ENCODE measurements at places on chromosomes 16 and 17.
A peak's percentile ranks its signal among the peaks of the same experiment; 100 is the strongest.

- DNase-seq, result no peak
These were observed 1.1 kb downstream of the ARL4D start for GRCh38 chr17:43399839-43400328.

GRCh38 chr16:27392671-27393070 lies 9.3 kb upstream of the IL21R start:
- peak; percentile 9 for DNase-seq

- peak; percentile 74 for DNase-seq
These were observed 58.3 kb downstream of the RAI1 start for GRCh38 chr17:17739388-17740066.

DNA sequence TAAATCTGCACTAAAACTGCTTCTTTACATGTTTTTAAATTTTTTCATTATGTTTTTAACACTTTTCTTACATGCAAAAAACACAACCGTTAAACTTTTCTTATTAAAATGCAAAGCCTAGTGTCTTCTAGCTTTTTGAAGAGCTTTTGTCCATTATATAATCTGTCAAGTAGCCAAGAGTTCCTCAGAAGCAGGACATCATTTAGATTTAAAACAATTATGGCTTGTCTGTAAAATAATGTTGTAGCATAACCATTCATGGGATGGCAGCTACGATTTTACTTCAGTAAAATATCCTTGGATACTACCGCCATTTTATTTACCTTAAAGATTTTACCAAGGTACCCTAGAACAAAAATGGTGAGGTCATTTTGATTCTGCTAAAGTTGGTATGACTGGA lies 2.8 kb downstream of the OMG start:
- DNase-seq, result no peak
